ENCODE measurements at places on chromosomes 3 and 15. TPM values are rescaled to one million over a fixed set of nuclear protein-coding genes. Genes with fewer than 3 reads are reported as not detected.
A peak's percentile ranks its signal among the peaks of the same experiment; 100 is the strongest.

RNU5B-1 gene
- not detected for total RNA-seq

PP2D1 gene
- not detected for total RNA-seq

SOX2 gene
- 2.9 TPM for total RNA-seq

RPL15 gene
- 2,641 TPM for total RNA-seq

C3orf22 gene
- total RNA-seq, result not detected

FSIP1 gene
- total RNA-seq, result 0.98 TPM

CHRM5 gene
- not detected for total RNA-seq

GABRB3 gene
- total RNA-seq, result not detected

ARPP21 gene
- total RNA-seq, result not detected

TMEM212 gene
- not detected for total RNA-seq

LYSMD2 gene
- total RNA-seq, result 16.9 TPM

TRANK1 gene
- total RNA-seq, result 17.7 TPM

ATP13A5 gene
- total RNA-seq, result not detected

MOBP gene
- total RNA-seq, result not detected

NRROS gene
- 5.4 TPM for total RNA-seq

CPEB1 gene
- total RNA-seq, result 10.6 TPM

- no peak for DNase-seq
Measured at GRCh38 chr3:97971679-97972567, at the start of gene RIOX2. Gene RIOX2, minus strand, starts transcription at chr3:97972431. Its CDS starts 4,838 bp downstream, at chr3:97967593.

- no peak for DNase-seq
Measured at GRCh38 chr3:141105828-141106628, 54.9 kb downstream of the SPSB4 start.

- no peak for DNase-seq
Measured at GRCh38 chr3:126604691-126605090, 46.0 kb upstream of the C3orf22 start.

DNA sequence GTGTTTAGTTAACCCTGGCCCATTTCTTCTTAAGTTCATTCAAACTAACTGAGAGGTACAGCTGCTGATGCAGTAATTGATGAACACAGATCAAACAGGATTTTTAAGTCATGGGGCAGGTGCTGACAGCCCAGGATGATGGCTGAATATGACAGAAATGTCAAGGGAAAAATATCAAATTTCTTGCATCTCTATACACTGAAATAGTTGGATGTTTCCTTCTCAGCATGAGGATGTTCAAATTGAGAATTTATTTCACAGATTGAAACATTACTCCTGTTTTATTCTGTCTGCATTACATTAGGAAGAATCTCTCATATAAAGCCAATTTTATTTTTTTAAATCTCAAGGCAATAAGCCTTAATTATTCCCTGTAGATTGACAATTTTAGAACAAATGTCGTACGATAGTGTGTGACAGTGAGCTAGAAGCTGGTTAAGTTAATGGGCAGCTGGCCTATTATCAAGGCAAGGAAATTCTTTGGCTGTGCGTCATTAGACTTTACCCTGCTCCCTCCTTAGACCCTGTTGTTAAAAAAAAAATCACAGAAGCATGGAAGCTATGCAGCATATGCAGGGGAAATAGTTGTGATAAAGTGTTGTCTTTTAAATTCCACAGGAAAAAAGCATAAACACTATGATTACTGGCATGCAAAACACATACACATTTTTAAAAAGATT is 183.8 kb upstream of the KCNMB2 start:
- DNase-seq, result no peak

- DNase-seq, result peak; percentile 58
Measured at GRCh38 chr15:78679089-78679511, 38.1 kb upstream of the CHRNB4 start.

GRCh38 chr15:76196269-76197231 is 114.7 kb downstream of the ETFA start:
- no peak for DNase-seq

DNA sequence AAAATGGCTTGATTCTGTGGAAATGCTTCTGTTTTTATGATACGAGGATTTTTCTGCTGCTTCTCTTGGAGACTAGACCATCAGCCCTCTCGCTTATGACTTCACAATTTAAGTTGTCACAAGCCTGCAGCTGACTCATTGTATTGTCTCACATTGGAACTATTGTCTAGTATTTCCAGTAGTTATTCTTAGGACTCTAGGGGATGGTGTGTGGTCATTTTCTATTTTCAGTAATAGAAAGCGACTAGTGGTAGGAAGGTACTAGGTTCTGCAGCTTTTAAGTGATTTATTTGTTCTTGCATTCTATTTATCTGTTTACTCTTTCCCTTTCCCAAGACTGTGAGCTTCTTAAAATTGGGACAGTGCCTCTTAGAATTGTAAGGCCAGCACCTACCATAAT is 66.3 kb upstream of the CRTC3 start:
- DNase-seq, result no peak

GRCh38 chr15:25171111-25171811 is 216.5 kb downstream of the SNRPN start:
- no peak for DNase-seq

GRCh38 chr3:185583925-185584324 is 2.2 kb upstream of the SENP2 start:
- DNase-seq, result no peak

DNA sequence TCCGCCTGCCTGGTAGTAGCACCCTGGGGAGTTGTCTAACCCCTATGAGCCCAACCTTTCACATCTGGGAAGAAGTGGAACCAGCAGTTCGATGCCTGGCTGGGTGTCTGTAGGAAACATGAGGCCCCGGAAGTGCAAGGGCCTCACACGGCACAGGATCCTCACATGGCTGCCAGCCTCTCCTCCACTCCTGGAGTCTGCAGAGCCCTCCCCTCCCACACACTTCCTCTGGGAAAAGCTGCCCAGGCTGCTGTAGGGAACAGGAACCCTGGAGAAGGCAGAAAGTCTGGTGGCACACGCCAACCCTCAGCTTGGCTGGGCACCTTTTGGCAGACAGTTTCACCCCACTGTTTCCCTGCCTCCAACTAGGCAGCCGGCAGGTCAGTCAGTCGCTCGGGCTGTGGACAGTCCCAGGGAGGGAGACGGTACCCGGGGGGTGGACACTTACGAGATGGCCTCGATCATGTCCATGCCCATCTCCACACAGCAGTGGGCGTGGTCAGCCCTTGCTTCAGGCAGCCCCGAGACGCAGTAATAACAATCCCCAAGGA is 118.4 kb downstream of the ADCY5 start:
- no peak for DNase-seq

GRCh38 chr3:194767446-194768207 is 81.9 kb downstream of the FAM43A start:
- no peak for DNase-seq

GRCh38 chr15:32855942-32856341 is 138.1 kb downstream of the GREM1 start:
- no peak for DNase-seq

DNA sequence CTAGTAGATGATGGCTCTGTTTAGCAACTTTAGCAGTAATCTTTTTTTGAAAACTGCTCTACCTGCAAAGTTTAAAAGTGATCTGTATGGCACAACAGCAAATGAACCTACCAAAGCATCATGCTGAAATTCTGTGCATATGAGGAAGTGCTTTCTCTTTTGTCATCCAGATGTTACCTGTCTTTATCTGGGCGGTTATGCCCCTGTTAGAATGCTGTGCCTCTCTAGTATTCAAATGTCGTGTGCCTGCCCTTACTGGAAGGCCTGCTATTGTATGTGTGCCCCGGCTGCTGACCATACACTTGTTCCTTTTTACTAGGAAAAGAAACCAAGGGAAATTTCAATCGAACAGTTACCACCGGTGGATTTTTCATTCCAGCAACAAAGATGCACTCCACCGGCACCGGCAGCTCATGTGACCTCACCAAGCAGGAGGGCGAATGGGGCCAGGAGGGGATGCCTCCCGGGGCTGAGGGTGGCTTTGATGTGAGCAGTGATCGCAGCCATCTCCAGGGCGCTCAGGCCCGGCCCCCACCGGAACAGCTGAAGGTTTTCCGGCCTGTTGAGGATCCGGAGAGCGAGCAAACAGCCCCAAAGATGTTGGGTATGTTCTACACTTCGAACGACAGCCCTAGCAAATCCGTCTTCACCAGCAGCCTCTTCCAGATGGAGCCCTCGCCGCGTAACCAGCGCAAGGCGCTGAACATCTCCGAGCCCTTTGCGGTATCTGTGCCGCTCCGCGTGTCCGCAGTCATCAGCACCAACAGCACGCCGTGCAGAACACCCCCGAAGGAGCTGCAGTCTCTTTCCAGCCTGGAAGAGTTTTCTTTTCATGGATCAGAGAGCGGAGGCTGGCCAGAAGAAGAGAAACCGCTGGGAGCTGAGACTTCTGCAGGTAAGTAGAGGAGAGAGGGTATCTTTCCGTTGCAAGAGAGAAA is 61.6 kb downstream of the TMEM39A start:
- DNase-seq, result peak; percentile 25

DNA sequence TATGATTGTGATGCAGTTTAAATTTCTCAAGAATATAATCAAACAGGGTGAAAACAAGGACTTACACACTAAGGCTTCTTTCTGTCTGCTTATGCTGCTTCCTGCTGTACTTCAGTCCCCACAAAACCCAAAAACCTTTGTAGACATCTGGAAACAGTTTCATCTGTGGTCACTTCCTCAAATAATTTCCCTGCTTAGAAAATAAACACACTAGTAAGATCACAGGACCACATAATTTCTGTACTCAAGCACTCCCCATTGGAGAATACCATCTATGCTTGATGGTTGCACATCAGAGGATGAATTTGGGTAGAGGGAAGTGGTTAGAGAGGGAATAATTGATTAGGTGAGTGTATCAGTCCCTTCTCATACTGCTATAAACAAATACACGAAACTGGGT is 266.2 kb downstream of the LSAMP start:
- no peak for DNase-seq

GRCh38 chr3:124563376-124563775 is 166.9 kb upstream of the UMPS start:
- no peak for DNase-seq

- DNase-seq, result no peak
Measured at GRCh38 chr15:58053315-58054153, 12.0 kb downstream of the ALDH1A2 start.

- DNase-seq, result no peak
Measured at GRCh38 chr3:32110233-32110760, 3.9 kb downstream of the GPD1L start.

DNA sequence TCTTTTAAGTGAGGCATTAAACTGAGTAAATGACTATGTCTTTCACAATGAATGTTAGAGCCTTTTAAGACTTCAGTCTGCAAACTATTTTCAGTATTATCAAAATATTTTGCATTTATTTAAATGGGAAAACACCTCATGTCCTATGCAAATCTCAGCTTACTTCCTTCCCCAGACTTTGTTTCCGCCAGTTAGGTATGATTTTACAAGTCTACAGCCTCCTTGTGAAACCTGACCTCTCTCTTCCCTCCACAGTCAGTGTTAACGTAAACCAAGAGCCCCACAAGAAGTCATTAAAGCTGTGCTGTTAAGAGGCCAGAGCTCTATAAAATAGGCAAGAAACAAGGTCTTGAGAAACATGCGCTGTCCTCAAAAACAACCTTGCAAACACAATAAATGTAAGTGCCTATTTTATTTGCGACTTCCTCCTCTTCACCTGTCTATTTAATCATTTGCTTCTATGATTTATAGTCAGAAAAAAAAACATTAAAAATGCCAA is 48.3 kb downstream of the PRTG start:
- DNase-seq, result no peak

- no peak for DNase-seq
Measured at GRCh38 chr3:182785756-182786155, 7.5 kb upstream of the ATP11B start.

GRCh38 chr3:52775877-52776276 is 1.5 kb upstream of the ITIH1 start:
- no peak for DNase-seq

- no peak for DNase-seq
Measured at GRCh38 chr15:28178290-28178689, 79.2 kb upstream of the OCA2 start.

- no peak for DNase-seq
Measured at GRCh38 chr3:152474585-152474984, 205.9 kb downstream of the MBNL1 start.

DNA sequence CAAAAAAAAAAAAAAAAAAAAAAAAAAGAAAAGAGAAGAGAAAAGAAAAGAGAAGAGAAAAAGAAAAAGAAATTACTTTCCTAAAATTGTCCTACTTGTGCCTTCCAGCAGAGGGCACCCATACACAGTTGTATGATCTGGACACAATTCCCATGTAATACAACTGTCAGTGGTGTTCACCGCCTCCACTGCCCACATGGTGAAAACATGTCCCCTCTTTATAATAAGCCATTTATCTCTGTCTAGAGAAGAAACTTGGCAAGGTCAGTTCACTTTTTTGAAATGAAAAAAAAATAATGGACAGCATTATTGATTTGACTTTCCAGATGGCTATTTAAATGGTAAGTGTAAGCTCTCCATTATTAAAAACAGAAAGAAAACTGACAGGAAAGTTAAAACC is 459.4 kb downstream of the GBE1 start:
- DNase-seq, result no peak

DNA sequence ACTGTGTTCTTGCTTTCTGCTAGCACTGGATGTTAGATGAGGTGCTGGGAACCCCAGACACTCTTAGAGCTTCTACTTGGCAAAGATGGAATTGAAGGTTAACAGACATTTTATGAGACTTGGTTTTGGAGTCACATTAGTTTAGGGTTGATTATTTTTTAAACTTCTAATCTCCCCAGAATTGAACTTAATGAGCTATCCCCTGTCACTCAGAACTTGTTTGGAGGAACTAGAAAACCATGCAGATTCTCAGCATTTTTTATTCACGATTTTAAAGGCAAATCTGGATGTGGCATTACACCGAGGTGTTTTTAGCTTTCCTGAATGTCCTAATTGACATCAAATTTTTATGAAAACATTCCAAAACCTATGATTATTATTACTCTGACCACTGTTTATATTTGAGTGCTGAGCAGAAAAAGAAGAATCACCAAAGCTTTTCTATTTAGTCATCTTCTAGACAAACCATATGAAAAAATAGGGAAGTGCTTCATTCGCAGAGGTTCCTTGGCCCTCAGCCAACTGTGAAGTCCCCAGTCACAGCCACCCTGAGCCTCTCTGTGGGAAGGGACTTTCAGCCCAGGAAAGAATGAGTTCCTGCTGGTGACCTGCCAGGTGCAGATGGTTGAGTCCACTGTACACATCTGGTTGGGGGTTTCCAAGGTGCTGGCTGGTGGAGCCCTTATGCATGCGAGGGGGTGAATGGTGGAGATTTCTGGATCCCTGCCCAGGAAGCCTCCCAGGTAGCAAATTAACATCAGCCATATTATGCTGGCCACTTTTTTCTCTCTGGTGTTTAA is 196.0 kb upstream of the TOPAZ1 start:
- DNase-seq, result no peak

- no peak for DNase-seq
Measured at GRCh38 chr3:190205739-190206138, 85.0 kb upstream of the P3H2 start.

DNA sequence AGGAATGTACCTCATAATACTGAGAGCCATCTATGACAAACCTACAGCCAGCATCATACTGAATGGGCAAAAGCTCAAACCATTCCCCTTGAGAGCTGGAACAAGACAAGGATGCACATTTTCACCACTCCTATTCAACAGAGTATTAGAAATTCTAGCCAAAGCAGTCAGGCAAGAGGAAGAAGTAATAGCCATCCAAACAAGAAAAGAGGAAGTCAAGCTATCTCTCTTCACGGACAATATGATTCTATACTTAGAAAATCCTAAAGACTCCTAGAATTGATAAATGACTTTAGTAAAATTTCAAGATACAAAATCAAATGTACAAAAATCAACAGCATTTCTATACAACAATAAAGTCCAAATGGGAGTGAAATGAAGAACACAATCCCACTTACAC is 30.2 kb downstream of the OCA2 start:
- no peak for DNase-seq

GRCh38 chr3:27675287-27675686 is 46.8 kb downstream of the EOMES start:
- no peak for DNase-seq

GRCh38 chr15:71013446-71013845 is 101.8 kb upstream of the THSD4 start:
- no peak for DNase-seq
